ENCODE measurements at places on chromosomes 2 and 18.

GRCh38 chr2:162070228-162070936 is 3.6 kb downstream of the DPP4 start:
- no peak for DNase-seq

DNA sequence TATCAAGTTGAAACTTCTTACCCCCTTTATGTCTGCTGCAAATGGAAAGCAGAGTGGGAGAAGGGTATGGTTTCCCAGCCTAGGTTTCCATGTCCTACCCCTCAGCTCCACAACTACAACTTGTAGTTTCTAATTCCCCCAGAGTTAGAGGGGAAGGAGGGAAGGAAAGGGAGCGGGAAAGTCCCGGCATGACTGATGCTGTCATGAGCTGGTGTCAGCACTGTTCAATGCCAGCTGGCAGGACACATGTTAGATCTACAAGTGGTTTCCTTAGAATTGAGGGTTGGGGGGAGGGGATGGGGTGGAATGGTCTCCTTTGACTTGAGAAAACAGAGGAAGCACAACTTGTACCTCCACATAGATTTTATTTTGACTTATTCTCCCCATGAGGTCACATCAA is 194.0 kb downstream of the MBD2 start:
- DNase-seq = no peak

- DNase-seq = no peak
Observed at GRCh38 chr2:228927028-228928010, 343.8 kb downstream of the PID1 start.

DNA sequence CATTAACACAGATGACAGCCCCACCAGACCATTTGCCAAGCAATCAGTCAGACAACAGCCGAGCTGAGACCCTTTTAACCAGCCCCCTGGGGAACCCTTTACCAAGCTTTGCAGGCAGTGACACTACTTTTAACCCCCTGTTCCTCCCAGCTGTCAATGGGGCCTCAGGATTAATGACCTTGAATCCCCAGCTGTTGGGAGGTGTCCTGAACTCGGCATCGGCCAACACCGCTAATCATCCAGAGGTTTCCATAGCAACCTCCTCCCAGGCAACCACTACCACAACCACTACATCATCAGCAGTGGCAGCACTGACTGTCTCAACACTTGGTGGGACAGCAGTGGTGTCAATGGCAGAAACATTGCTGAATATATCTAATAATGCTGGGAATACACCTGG is 160.9 kb upstream of the EPC2 start:
- DNase-seq = no peak

DNA sequence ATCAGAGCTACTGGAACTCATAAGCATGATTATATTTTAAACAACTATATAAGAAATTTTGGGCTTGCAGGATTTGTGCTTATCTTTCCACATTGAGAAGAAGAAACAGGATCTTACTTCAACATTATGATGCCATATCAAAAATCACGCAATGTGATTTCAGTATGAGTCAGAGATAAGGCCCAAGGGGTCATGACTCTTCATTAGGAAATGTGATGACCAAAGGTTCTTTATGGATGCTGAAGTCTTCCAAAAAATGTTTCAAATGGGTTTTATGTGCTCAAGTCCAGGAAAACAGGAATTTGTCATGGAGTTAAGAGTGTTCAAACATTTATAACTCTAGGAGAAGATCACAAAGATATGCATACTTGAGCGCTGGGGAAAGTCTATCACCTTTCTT is 7.8 kb upstream of the SERPINB2 start:
- no peak for DNase-seq

DNA sequence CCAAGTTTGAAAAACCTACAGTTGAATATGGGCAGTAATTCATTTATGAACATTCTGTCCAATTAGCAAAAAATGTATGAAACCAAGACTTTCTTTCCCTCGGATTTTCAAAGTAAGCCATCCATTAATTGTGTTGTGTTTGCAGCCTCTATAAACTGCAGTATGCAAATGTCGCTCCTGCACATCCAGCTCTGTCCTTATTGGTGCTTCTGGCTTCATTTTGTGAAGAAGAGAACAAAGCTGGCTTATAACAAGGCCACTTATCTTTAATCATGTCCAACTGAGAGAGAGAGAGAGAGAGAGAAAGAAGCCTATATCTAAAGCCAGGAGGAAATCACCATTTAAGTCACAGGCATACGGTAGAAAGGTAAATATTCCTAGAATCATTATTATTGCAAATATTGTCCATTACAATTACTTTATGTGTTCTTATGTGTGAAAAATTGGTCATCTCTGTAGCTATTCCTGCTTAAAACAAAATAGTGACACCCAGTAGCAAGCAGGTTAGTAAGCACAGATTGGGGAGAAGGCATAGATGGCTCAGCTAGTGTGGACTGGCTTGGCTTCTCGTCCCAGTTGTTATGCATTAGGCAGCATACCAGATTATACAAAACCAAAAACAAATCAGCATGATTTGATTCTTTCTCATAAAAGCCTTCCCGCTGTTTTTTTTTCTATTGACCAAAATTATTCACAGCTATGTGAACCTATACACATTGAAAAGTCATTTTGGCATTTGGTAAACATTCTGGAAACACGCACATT is 726.4 kb upstream of the SOX11 start:
- no peak for DNase-seq

DNA sequence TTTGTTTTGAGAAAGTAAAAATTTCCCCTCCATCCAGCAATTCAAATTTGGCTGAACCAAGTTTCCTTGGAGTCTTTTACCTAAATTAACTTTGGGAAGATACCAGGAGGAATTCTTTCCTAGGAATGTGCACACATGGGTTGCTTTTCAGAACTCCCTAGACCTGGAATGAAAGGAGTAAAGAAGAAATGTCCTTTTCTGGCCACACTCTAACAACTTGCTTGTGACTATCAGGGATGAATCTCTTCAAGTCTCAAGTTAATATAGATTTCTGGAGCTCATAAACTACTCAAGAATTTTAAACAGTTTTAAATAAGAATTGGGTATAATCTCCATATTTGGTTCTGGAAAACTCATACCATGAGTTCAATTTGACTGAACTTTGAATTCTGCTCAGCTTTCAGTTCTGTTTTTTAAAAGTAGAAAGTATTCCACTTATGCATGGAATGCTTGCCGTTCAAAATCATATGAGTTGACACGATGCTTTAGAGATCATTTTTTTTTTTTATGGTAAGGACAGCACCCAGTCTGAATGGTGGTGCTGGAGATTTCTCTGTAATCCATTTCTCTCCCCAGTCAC is 7.7 kb downstream of the RASGRP3 start:
- no peak for DNase-seq

GRCh38 chr2:48932667-48933066 is 177.1 kb upstream of the LHCGR start:
- DNase-seq = no peak

- DNase-seq = no peak
Observed at GRCh38 chr2:54546518-54546917, 90.4 kb downstream of the SPTBN1 start.

GRCh38 chr2:167264380-167264779 is 376.1 kb downstream of the XIRP2 start:
- no peak for DNase-seq

DNA sequence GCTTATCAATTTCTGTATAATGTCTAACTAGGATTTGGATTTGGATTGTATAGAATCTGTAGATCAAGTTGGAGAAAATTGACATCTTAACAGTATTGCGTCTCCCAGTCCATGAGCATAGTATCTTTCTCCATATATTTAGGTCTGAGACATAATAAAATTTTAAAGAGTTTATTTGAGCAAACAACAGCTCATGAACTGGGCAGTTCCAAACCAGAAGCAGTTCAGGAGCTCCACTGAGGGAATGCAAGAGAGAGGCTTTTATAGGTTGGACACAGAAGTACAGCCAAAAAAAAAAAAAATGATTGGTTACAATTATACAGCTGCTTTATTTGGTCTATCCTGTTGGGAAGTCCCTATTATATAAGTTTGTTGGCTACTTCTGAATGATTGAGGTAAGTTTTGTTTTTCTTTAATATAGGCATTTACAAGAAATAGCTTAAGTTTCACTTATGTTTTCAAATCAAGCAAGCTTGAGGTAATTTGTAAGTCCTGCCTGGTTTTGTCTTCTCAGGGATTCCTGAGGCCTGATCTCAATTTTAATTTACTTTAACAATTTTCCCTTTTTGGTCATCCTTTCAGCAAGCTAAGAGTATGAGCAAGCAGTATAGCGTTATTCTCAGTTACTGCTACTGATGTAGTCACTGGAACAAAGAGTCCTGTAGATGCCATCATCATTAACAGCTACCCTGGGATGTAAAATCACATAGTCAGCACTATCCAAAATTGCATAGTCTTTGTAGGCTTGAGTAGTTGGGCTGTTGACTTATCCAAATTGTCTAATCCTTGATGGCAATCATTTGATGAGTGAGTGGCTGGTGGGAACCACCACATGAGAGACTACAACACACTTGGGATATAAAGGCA is 27.5 kb upstream of the RUFY4 start:
- no peak for DNase-seq

GRCh38 chr2:102301867-102302362 is 9.4 kb upstream of the IL1RL1 start:
- DNase-seq = no peak

DNA sequence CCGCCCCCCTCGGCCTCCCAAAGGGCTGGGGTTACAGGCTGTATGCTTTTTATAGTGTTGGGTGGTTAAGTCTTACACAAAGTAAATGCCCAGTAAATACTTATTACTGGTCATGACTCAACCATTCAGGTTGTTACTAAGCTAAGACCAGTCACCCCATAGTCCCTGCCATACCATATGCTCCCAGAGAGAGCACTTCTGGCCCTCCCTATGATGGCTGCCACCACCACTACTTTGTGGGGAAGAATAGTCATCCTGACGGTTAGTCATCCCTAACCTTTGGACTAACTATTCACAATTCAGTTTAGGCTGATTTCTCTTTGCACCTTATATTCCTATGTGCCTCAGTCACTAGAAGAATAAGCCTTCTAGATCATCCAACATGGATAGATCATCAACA is 42.0 kb upstream of the MSH2 start:
- no peak for DNase-seq

DNA sequence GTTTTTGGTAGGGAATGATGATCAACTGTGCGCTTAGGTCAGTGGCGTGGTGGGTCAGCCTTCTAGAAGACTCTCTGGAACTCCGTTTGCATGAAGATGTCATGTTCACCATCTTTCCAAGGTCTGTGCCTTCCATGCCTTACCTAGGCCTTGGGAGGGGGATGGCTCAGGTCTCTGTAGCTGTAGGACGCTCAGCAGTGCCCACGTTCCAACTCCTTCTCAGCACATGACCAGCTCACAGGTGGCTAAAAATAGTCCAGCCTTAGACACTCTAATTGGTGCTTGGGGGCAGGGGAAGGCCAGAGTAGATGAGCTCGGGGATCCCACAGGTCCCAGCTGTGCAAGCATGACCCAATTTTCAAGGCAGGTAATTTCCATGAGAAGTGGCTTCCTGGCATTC is 42.3 kb upstream of the TEX51 start:
- DNase-seq = no peak

DNA sequence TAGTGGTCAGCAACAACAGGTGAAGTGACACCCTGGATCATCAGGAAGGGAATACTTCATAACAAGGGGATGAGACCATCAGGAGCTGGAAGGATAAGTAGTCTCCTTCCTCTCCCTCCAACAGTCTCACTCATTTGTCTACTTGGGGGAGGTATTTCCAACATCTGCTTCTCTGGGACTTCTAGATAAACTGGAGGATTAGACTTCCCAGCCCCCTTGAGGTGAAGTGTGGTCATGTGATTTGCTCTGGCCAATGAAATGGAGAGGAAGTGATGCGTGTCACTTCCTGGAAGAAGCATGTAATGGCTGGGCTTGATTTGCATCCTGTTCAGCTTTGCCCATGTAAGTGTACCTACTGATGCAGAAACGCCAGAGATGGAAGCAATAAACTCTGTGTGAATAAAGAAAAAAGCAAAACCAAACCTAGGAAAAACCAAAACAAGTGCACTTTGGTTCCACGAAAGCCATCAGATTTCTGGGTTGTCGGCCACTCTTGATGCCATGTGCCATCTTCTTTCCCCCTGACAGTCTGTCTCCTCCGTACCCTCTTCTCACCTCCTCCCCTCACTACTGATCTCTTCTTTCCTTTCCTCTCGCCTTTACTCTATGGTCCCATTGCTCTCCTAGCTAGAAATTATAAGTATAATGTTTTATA is 76.1 kb upstream of the DNMT3A start:
- no peak for DNase-seq

GRCh38 chr2:20630967-20631366 is 19.9 kb downstream of the HS1BP3 start:
- DNase-seq = no peak

DNA sequence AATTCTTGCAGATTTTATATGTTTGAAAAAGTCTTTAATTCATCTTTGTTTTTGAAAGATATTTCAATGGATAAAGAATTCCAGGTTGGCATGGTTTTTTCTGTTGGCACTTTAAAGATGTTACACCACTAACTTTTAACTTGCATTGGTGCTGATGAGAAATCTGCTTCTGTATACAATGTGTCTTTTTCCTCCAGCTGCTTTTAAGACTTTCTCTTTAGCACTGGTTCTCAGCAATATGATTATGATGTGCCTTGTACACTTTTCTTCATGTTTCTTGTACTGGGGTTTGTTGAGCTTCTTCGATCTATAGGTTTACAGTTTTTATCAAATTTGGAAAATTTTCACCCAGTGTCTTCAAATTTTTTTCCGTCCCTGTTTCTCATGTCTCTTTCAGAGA is 29.2 kb downstream of the PECR start:
- no peak for DNase-seq

- no peak for DNase-seq
Observed at GRCh38 chr2:238380336-238380735, 46.4 kb upstream of the ASB1 start.

DNA sequence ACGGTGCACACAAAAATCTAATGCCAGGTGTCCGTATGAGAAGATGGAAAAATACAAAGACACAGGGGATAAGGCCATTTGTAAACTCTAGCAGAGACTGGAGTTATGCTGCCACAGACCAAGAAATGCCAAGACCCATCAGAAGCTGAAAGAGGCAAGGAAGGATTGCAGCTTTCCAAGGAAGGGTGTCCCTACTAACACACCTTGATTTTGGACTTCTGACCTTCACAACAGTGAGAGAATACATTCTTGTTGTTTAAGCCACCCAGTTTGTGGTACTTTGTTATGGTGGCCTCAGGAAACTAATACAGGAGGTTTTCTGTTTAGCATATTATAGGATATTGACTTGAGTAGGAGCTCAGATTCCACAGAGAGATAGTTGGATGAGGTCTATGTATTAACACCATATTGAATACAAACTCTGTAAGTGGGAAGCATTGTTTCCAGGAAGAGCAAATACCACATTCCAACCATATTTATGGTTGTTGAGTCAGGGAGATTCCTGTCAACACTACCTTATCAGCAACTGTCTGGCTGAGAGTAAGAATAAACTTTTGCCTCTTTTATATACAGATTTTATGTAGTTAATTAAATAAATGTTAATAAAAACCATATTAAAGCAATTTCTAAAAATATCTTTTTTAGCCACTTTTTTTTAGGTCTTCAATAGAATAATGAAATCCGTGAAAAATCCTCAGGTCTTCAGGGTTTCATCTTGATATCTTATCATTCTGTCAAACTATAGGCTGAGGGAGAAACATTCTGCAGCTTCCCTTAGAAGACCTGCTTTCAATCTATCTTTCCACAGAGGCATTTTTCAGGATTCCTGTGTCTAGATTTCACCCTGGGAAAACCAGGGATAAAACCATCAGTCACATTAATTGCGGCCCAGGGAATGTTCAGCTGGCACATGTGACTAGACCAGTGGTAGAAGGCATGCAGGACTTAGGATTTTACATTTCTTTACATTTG is 35.4 kb upstream of the HNMT start:
- no peak for DNase-seq
